ENCODE measurements at places on chromosomes 5 and 9.

DNA sequence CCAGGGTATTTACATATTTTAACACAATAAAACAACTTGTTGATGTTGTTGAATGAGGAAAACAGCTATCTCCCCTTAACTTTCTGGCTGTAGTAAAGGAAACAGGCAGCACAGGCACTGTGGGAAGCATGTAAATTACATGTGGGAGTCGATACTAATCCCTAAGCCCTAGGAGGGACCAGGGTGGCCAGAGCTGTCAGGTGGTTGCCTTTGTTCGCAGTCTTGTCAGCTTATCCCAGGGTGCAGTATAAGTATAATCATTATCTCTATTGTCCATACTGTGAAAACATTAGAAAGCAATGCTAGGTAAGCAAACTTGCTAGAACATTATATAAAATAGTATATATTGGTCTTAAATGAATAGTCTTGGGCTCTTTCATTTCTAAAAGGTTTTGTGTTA lies 125.6 kb upstream of the RPS23 start:
- DNase-seq = no peak
- H3K27ac ChIP-seq = no peak overlapping the region
- no peak overlapping the region for H3K4me3 ChIP-seq
- no peaks in the 10 kb centered on the region for H3K27me3 ChIP-seq
- H3K36me3 ChIP-seq = no peaks in the 10 kb centered on the region

DNA sequence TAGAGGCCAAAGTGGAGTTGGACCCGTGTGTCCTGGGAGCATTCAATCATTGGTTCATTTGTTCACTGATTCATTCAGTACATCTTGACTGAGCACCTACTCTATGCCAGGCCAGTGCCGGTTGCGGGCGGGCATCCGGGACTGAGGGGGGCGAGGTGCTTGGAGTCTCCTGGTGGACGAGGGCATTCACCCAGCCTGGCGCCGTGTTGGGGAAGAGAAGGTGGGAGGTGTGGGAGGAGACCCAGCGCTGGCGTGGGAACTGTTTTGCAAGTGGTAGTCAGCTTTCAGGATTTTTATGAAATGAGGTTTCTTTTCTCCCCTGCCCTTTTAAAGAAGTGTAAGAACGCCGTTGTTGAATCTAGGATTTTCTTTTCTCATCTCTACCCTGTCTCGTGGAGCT lies 37.2 kb downstream of the NCS1 start:
- H3K27me3 ChIP-seq = no peaks in the 10 kb centered on the region
- no peak overlapping the region for H3K27ac ChIP-seq
- no peak for DNase-seq
- no peak overlapping the region for H3K4me3 ChIP-seq

GRCh38 chr9:133147412-133148198 lies 16.1 kb downstream of the GBGT1 start:
- peaks cover 4% of the 10 kb centered on the region for H3K36me3 ChIP-seq
- peaks cover 59% of the 10 kb centered on the region for H3K4me1 ChIP-seq
- no peaks in the 10 kb centered on the region for H3K27me3 ChIP-seq
- H3K27ac ChIP-seq = peak overlapping the region; percentile 90

DNA sequence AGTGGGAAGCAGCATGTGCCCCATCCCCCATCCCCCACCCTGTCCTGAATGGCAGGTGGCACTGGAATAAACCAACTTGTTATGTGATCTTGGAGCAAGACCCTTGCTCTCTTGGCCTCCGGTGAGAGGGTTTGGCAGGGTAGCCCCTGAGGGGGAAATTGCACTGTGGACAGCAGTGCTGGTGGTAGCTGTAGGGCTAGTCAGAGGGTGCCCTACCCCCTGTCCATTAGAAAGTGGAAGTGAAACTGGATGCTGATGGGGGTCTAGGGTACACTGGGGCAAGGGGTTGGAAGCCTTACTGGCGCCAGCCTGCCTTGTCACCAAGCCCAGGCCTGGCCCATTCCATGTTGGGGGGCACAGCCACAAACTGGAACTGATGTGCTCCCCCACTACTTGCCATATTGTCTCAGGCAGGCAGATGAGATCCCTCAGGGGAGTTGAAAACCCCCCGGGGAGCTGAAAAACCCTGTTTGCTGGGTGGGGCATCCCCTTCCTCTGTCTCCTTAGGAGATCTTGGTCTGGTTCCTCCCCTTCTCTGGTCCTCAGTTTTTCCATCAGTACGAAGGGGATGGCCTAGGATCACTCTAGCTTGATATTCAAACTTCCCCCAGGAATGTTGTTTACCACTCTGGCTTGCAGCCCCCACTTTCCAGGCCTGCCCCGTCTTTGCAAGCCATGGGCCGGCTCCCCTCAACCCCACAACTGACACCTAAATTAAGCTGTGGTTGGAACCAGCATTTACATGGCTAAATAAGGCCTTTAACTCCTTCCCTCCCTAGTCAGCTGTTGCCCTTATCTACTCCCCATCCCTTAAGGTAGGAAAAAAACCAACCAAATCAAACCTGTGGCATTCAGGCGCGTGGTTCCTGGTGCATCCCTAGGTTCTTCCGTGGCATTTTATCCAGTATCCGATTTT lies 14.4 kb upstream of the SYNPO start:
- peaks cover 20% of the 10 kb centered on the region for H3K4me1 ChIP-seq
- no peaks in the 10 kb centered on the region for H3K36me3 ChIP-seq
- no peak for DNase-seq
- no peak overlapping the region for H3K4me3 ChIP-seq
- no peaks in the 10 kb centered on the region for H3K27me3 ChIP-seq

DNA sequence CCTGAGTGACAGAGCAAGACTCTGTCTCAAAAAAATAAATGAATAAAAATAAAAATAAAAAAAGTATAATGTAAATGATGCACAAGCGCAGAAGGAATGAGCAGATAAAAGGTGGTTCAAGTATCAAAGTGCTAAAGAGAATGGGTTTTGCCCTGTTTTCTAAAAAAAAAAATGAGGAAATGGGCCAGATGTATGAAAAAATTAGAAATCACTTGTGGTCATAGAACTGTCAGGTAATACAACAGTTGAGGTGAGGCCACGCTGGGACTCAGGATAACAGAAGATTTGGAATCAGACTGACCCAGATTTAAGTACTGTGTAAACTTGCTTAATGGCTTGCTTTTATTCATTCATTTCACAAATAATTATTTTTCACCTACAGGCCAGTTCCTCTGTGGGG lies 69.8 kb downstream of the MAPKAP1 start:
- peaks cover 26% of the 10 kb centered on the region for H3K4me1 ChIP-seq
- no peak overlapping the region for H3K27ac ChIP-seq
- no peaks in the 10 kb centered on the region for H3K36me3 ChIP-seq
- DNase-seq = no peak

- H3K36me3 ChIP-seq = no peaks in the 10 kb centered on the region
- H3K4me3 ChIP-seq = no peak overlapping the region
- H3K4me1 ChIP-seq = no peaks in the 10 kb centered on the region
- no peak for DNase-seq
- no peaks in the 10 kb centered on the region for H3K27me3 ChIP-seq
These were observed 89.0 kb downstream of the NSG2 start for GRCh38 chr5:174134545-174134944.

GRCh38 chr9:103037508-103038477 lies 42.7 kb downstream of the CYLC2 start:
- H3K4me3 ChIP-seq = no peak overlapping the region
- no peaks in the 10 kb centered on the region for H3K36me3 ChIP-seq
- H3K27me3 ChIP-seq = no peaks in the 10 kb centered on the region
- no peak for DNase-seq
- no peak overlapping the region for H3K27ac ChIP-seq

DNA sequence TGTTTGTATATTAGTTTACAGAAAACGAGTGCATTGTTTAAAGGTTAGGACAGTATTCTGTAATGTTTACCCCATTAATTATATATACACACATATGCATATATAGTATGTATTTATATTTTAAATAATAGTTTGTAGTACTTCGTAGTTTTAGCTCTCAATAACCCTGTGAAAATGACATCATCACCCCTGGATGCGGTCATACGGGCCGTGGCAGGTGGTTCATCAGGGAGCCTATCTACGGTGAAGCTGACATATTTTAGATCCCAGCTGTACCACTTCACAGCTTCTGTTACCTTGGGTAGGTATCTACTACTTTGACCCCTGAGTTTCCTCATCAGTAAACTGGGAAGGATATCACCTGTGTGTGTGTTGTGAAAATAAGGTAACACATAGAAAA lies 87.1 kb downstream of the NR3C1 start:
- H3K27ac ChIP-seq = no peak overlapping the region
- peaks cover 23% of the 10 kb centered on the region for H3K36me3 ChIP-seq
- no peaks in the 10 kb centered on the region for H3K27me3 ChIP-seq
- peaks cover 26% of the 10 kb centered on the region for H3K4me1 ChIP-seq

DNA sequence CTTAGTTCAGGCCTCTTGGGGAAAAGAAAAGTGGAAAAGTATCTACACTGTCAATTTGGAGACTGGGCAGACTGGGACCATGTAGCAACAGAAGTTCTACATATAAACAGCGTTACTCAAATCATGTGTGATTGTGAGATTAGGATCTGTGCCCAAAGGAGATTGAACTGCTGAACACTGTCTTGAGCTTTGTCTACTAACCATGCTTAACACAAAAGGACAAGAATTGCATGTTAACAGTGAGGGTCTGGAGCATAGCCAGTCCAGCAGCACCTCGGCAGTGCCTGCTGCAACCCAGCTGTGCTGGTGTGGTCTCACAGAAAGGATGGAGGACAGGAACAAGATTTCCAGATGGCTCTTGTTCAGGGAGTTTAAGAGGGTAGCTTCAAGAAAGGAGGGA lies 5.7 kb downstream of the PAM start:
- DNase-seq = no peak
- H3K27me3 ChIP-seq = no peaks in the 10 kb centered on the region
- no peak overlapping the region for H3K4me3 ChIP-seq
- H3K36me3 ChIP-seq = no peaks in the 10 kb centered on the region
- H3K27ac ChIP-seq = peak overlapping the region; percentile 25
- peaks cover 75% of the 10 kb centered on the region for H3K4me1 ChIP-seq

All from CD4-positive, alpha-beta memory T cell (primary cell).